ENCODE measurements at places on chromosomes 12 and 14.

DNA sequence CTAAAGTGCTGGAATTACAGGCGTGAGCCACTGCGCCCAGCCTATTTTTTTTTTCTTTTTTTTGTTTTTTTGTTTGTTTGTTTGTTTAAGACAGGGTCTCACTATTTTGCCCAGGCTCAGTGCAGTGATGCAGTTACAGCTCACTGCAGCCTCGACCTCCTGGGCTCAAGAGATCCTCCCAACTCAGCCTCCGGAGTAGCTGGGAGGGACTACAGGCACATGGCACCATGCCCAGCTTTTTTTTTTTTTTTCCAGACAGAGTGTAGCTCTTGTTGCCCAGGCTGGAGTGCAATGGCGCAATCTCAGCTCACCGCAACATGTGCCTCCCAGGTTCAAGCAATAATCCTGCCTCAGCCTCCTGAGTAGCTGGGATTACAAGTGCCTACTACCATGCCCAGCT is 5.8 kb upstream of the ITFG2 start:
- no peak for DNase-seq

DNA sequence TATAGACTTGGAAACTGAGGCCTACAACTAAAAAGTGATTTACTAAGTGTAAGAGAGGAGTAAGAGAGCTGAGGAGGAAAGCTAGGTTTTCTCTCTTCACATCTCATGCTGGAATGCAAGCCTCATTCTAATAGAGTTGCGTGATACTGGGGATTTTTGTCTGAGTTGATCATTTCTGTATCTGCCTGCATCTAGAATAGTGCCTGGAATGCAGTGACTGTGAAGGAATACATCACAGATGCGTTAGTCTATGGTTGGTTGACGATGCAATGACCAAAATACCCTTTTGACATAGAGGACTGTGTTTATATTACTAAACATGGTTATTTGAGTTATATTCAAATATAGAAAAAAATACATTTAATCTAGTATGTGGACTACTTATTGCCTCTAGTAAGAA is 9.2 kb upstream of the TMEM117 start:
- no peak for DNase-seq

- DNase-seq = peak; percentile 96
Observed at GRCh38 chr14:87108726-87109125, 884.3 kb downstream of the GALC start.

- DNase-seq = no peak
Observed at GRCh38 chr14:30915596-30915995, 41.2 kb downstream of the COCH start.

DNA sequence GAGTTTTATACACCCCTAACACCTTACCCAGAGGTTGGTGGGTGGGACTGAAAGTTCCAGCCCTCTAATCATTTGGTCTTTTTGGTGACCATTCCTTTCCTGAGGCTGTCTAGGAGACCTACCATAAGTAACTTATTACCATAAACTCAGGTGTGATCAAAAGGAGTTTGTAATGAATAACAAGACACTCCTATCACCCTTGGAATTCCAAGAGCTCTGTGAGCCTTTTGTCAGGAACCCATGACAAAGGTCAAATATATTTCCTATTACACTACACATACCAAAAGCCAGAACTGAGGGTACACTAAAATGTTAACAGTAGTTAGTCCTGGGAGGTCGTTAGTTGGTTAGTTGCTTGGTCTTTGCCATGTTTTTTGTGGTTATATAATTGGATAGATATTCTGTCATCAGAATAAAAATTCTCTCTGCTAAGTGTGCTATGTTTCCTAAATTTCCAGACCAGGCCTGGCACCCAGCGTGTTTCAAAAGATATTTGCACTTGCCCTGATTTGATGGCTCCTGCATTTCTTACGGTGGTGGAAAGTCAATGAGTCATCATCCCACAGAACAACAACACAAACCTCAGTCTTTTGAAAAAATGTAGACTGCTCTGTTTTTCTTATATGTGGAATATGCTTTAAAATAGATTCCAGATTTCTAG is 27.0 kb upstream of the AKAP5 start:
- DNase-seq = peak; percentile 96

DNA sequence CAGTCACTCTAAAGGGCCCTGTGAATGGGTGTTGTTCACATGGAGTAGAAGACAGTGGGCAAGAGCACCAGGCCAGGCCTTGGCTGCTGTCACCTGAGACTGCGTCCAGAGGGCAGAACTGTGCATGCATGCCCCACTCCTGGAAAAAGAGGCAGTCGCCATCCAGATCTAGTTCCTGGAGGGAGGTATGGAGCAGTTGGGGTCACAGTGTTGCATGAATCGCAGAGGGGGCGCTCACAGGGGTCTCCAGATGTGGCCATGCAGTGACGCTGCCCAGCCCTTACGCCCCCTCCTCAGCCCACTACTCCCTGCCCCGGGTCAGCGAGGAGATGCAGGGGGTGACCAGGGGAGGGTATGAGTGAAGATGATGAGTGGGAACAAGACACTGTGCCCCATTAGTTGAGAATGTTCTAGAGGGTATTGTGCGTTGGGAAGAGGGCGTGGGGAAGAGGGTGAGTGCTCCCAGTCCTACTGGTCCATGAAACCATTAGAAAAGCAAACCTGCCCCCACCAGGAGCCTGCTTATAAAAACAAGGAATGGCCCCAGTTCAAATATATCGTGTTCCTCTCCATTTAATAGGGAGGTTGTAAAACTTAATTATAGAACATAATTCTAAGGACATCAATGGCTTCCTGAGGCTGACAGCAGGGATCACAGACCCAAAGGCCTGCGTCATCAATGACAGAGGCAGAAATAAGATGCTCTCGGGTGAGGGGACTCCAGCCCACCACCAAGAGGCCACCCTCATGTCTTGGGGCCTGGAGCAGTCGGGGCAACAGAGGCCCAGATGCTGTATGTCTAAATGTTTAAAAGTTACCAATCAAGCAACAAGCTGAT is 32.2 kb upstream of the BCL7A start:
- DNase-seq = no peak
